ENCODE measurements at places on chromosomes 5 and 9. TPM values are rescaled to one million over a fixed set of nuclear protein-coding genes. Genes with fewer than 3 reads are reported as not detected.

DNA sequence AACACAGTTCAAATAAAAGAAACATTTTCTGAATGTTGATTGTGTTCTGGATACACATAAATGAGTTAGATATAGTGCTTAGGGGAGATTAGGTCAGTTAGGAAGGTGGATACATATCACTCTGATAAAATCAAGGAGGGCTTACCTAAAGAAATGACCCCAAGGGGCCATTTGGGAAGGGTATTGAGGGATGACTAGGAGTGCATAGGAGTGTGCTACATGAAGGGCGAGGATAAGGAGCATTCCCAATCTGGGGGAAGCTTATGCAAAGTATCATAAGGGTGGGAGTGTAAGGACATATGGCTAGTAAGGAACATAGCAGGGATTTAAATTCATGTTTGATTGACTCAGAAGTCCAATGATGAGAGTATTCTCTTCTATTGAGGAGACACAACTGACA lies 183.6 kb downstream of the NSG2 start:
- H3K4me1 ChIP-seq, result no peaks in the 10 kb centered on the region
- DNase-seq, result no peak
- no peaks in the 10 kb centered on the region for H3K27me3 ChIP-seq
- H3K4me3 ChIP-seq, result no peak overlapping the region
- no peak overlapping the region for H3K27ac ChIP-seq

DNA sequence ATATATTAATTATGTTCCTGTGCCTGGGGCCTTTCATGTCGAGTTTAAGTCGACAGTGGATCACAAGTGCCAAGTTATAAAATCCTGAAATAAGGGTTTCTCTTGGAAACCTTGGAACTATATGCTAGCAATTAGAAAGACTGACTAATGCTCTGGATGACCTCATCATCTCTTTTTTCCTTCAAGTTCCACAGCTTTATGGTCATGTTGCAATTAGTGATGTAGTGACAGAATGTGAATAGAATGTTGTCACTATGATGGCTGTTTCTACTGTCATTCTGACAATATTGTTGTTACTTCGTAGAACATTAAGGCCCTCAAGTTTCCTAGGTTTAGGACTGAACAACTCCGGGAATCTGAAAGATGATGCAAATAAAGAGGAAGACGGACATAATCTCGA lies 368.0 kb upstream of the SEMA6A start:
- no peaks in the 10 kb centered on the region for H3K36me3 ChIP-seq
- DNase-seq, result no peak
- H3K4me1 ChIP-seq, result no peaks in the 10 kb centered on the region
- no peaks in the 10 kb centered on the region for H3K27me3 ChIP-seq
- H3K4me3 ChIP-seq, result no peak overlapping the region
- no peak overlapping the region for H3K27ac ChIP-seq

DNA sequence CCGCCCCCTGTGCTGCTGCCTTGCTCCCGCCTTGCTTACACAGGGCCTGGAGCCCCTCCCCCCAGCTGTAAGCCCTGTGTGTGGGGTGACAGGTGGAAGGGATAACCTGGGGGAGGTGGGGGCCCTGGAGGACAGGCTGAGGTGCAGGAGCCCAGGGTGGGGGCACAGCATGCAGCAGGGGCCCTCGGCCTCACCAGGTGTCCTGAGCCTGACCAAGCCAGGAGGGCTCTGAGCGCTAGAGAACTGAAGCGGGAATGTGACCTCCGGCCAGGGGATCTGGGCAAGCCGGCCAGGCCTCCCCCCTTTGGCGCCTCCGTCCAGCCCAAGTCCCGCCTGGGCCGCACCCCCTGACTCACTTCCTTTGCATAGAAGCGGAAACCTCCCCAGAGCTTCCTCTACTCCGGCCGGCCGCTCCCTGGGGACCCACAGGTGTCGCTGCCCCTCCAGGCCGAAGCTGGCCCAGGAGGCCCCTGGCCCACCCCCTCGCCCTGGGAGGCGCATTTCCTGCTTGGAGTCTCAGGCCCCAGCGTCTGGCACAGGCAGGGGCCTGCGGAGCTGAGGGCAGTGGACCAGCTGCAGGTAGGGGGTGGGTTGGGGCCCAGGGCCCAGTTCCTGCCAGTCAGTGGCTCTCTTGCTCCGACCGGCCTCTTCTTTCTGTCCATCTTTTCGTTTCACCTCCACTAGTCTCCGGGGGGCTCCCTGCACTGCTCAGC lies at the start of gene TOR4A:
TSS of gene TOR4A (plus strand) at position 398 of the 713 bp plus-strand sequence. CDS start 964 bp downstream, outside the sequence.
- H3K27ac ChIP-seq, result peak within 1 kb of the TSS; percentile 77
- peak within 1 kb of the TSS; percentile 42 for H3K4me3 ChIP-seq
- H3K4me1 ChIP-seq, result no peaks in the 10 kb centered on the region
- no peaks in the 10 kb centered on the region for H3K27me3 ChIP-seq

DNA sequence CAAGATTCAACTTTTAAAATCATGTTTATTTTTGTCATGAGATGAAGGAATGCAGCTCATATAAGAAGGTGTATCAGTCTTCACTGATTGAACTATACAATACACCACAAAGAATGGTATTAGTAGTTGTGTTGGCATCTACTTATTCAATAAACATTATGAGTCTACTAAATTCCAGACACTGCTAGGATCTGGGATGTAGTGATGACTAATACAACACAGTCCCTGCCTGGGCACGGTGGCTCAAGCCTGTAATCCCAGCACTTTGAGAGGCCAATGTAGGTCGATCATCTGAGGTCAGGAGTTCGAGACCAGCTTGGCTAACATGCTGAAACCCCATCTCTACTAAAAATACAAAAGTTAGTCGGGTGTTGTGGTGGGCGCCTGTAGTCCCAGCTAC lies 171.4 kb upstream of the NFIB start:
- H3K36me3 ChIP-seq, result no peaks in the 10 kb centered on the region
- H3K27me3 ChIP-seq, result no peaks in the 10 kb centered on the region
- no peak overlapping the region for H3K4me3 ChIP-seq
- no peak overlapping the region for H3K27ac ChIP-seq
- H3K4me1 ChIP-seq, result no peaks in the 10 kb centered on the region
- no peak for DNase-seq

- H3K4me1 ChIP-seq, result no peaks in the 10 kb centered on the region
- no peak overlapping the region for H3K4me3 ChIP-seq
- no peaks in the 10 kb centered on the region for H3K27me3 ChIP-seq
- no peaks in the 10 kb centered on the region for H3K36me3 ChIP-seq
- H3K27ac ChIP-seq, result no peak overlapping the region
- DNase-seq, result no peak
Observed at GRCh38 chr5:168978015-168978414, 322.9 kb downstream of the SLIT3 start.

DNA sequence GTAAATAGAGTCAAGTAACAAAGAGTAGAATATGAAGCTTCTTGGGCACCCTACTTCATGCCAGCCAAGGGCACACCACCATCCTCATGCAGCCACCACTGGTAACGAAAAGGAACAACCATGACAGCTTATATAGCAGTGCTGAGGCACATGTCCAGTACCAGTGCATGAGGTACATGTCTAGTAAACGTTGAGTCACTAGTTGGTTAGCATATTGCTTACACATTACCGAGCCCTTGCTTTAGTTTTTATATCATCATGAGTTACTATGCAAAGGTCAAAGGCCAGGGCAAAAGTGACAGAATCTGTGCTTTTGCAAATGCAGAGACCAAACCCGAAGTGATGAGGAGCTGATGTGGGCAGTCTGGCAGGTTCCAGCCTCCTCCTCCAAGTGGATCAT lies 147.1 kb upstream of the MAP1B start:
- no peaks in the 10 kb centered on the region for H3K4me1 ChIP-seq
- H3K36me3 ChIP-seq, result no peaks in the 10 kb centered on the region
- no peak for DNase-seq
- no peak overlapping the region for H3K27ac ChIP-seq

DNA sequence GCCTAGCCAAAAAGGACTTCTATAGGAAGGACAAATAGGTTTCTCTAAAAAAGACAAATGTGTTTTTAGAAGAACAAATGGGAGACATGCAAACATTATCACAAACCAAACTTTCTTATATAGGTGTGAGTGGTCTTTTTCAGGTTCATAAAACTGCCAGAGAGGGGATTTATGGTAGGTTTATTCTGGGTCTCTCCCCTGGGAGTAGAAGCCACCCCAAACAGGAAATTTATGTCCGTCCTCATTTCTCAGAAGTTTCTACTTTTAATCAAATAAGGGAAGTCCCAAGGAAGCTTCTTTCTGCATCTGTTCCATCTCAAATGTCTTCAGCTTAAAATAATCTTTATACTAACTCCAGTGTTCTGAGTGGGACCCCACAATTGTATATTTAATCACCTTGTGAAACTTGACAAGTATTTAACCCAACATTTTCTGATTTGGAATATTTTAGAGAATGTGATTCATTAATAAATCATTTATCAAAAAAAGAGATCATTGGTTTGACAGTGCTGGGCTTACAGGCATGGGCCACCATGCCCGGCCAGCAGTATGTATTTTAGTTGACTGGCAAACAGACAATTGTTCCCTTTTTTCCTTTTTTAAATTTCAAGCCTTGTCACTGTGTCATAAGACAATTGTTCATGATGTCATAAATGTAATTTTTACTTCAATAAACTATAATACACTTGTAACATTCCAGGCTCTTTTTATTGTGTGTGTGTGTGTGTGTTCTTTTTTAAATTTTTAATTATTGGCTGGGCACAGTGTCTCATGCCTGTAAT lies 44.6 kb upstream of the GLDC start:
- H3K36me3 ChIP-seq, result no peaks in the 10 kb centered on the region
- H3K27ac ChIP-seq, result no peak overlapping the region
- no peak overlapping the region for H3K4me3 ChIP-seq
- DNase-seq, result no peak
- no peaks in the 10 kb centered on the region for H3K27me3 ChIP-seq

GRCh38 chr5:7391814-7392692 lies 3.9 kb upstream of the ADCY2 start:
- no peak for DNase-seq
- no peaks in the 10 kb centered on the region for H3K4me1 ChIP-seq

- no peaks in the 10 kb centered on the region for H3K27me3 ChIP-seq
- H3K4me1 ChIP-seq, result peaks cover 5% of the 10 kb centered on the region
- H3K4me3 ChIP-seq, result no peak overlapping the region
- H3K27ac ChIP-seq, result no peak overlapping the region
Observed at GRCh38 chr5:112165897-112166737, 253.0 kb downstream of the EPB41L4A start.

DNA sequence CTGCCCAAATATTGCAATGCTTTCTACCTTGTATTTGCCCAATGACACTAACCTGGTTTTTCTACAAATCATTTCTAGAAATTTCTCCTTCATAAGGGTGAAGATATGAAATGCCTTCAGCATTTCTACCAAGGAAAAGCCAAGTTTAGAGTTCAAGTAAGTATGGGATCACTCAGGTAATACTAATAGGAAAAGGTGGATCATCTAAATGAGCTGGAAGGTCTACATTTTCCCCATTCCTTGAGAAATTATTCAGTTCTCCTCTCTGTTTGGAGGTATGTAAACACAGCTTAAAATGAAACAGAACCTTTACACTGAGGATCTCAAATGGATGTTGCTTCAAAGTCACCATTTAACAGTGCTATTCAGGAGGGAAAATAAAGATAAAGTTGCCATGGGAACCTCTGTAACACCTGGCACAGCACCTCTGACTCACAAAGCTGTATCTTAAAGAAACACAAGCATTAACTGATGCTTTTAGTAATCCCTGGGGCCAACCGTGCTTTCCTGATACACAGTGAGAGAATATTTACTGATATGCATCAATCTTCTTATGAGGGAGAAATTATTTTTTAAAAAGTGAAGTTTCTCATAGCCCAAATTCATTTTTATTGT lies 161.3 kb downstream of the DRD1 start:
- no peak for DNase-seq
- H3K27me3 ChIP-seq, result no peaks in the 10 kb centered on the region
- H3K4me1 ChIP-seq, result no peaks in the 10 kb centered on the region
- H3K36me3 ChIP-seq, result no peaks in the 10 kb centered on the region
- no peak overlapping the region for H3K4me3 ChIP-seq

- H3K27ac ChIP-seq, result no peak overlapping the region
- H3K27me3 ChIP-seq, result no peaks in the 10 kb centered on the region
- no peaks in the 10 kb centered on the region for H3K4me1 ChIP-seq
Observed at GRCh38 chr9:82882748-82883147, 180.2 kb downstream of the RASEF start.

GRCh38 chr9:20603524-20604268 lies 18.6 kb downstream of the MLLT3 start:
- no peak overlapping the region for H3K4me3 ChIP-seq
- no peaks in the 10 kb centered on the region for H3K4me1 ChIP-seq
- no peak for DNase-seq
- H3K27me3 ChIP-seq, result no peaks in the 10 kb centered on the region

GRCh38 chr5:146283344-146283761 lies 55.3 kb upstream of the POU4F3 start:
- DNase-seq, result no peak
- no peak overlapping the region for H3K27ac ChIP-seq
- no peaks in the 10 kb centered on the region for H3K36me3 ChIP-seq
- H3K4me3 ChIP-seq, result no peak overlapping the region

GRCh38 chr9:27145143-27145542 lies 36.1 kb downstream of the TEK start:
- DNase-seq, result no peak
- H3K36me3 ChIP-seq, result no peaks in the 10 kb centered on the region
- H3K4me3 ChIP-seq, result no peak overlapping the region
- no peak overlapping the region for H3K27ac ChIP-seq

DNA sequence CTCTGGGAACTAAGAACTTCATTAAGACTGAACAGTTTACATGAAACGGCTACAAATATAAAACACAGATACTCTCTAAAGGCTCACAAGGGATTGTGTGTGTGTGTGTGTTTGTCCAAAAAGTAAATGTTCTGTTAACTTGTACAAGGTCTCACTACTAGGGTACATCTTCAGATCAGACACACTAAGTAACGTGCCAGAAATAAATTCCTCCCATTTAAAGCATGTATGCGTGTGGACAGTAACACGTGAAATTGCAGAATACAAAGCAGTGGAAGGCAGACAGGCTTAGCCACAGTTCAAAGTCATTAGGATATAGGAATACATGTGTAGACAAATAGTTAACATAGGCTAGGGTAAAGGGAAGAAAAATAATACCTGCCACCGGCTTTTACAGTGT lies 1.8 kb downstream of the BNC2 start:
- no peaks in the 10 kb centered on the region for H3K27me3 ChIP-seq
- H3K27ac ChIP-seq, result peak overlapping the region; percentile 99
- no peak for DNase-seq
- no peaks in the 10 kb centered on the region for H3K36me3 ChIP-seq
- peak overlapping the region; percentile 69 for H3K4me3 ChIP-seq
- H3K4me1 ChIP-seq, result no peaks in the 10 kb centered on the region

DNA sequence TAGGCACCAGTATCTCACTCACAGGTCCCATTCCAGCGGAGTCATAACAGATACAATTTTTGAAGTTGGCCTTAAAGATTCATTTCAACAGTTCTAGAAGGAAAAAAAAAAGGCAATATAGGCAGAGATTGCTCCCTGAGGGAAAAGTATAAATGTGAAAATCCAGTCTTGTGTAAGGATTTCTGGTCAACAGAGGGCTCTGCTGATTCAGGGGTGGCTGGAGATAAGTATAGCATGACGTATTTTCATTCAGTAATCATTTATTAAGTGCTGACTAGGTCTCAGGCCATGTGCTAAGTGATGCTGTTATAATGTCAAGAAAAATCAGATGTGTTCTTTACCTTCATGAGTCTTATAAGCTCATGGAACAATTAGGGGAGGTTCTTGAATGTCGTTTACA lies 377.3 kb upstream of the MEF2C start:
- no peak for DNase-seq
- H3K36me3 ChIP-seq, result no peaks in the 10 kb centered on the region
- no peak overlapping the region for H3K4me3 ChIP-seq
- H3K27ac ChIP-seq, result no peak overlapping the region
- no peaks in the 10 kb centered on the region for H3K4me1 ChIP-seq

ISCA1 gene
- total RNA-seq, result 56.1 TPM

SETX gene
- 117 TPM for total RNA-seq

MSX2 gene
- total RNA-seq, result 7.5 TPM

SLC6A19 gene
- not detected for total RNA-seq

SPATA31E1 gene
- total RNA-seq, result not detected

SNX24 gene
- 12.8 TPM for total RNA-seq

ENTREP1 gene
- 3.5 TPM for total RNA-seq

Measured in uterus (tissue), 4 donors.